ENCODE measurements at places on chromosomes 6 and 20.

GRCh38 chr6:155110721-155111120 is 115.6 kb downstream of the TIAM2 start:
- DNase-seq = no peak

DNA sequence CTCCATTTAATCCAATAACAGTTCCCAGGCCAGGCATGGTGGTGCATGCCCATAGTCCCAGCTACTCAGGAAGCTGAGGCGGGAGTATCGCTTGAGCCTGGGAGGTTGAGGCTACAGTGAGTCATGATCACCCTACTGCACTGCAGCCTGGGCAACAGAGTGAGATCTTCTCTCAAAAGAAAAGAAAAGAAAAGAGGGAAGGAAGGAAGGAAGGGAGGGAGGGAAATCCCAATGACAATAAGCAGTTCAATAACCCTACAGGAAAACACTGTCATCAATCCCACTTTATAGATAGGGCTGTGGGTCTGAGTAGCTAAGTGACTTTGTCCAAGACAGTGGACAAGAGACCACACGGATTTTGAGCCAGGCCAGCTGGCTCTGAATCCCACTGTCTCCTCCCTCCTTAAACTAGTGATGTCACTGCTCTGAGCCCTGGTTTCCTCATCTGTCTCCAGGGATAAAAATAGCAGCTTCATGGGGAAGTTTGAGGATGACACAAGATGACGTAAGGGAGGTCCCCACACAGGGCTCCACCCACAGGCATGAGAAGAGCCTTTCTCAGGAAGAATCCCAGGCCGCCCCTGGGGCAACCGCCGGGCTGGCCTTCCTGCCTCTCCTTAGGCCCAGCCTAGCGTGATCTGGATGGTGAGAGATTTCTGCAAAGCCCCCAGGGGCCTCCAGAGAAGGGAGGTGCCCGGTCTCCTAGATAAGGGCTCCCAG is 7.2 kb upstream of the TRIB3 start:
- no peak for DNase-seq

GRCh38 chr20:44405257-44405656 is 49.8 kb downstream of the HNF4A start:
- DNase-seq = no peak

- no peak for DNase-seq
These were observed 38.3 kb downstream of the RANBP9 start for GRCh38 chr6:13673368-13673767.

DNA sequence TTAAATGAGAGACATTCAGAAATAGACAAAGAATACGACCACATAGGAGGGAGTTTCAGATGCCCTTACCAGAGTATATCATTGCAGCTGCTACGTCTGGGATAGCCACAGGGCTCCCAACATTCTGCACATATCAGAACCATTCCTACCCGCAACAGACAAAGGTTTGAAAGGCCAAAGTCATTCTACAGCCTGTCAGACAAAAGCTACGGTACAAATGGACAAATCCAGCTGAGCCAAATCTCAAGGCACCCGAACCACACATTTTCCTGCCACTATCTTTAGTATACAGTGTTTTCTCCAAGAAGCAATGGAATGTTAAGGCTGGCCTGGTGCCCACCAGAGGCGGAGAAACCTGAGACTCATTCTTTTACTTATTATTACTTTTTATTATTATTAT is 30.5 kb upstream of the LYRM2 start:
- DNase-seq = no peak

GRCh38 chr6:123962508-123962907 is 158.8 kb downstream of the NKAIN2 start:
- no peak for DNase-seq

DNA sequence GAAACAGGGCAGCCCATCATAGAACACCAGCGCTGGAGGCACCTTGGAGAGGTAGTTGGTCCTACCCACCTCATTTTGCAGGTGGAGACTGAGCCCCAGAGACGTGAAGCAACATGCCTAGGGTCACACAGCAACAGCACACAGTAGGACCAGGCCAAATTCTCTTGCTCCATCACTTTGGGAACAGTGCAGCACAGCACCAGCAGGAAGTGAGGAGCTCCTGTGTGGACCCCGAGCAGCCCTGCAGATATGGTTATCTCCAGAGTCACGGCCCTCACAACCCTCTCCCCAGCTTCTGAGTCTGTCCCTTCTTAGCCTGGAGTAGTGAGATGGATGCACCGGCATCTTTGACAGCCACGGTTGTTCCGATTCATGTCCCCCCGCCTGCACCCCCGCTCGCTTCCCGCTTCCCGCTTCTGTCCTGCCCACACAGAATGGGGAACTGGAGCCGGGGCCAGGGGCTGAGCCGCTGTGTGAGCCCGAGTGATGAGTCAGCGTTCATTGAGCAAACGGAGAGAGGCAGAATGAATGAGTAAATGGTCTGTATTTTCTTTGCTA is 72.6 kb upstream of the DUSP22 start:
- DNase-seq = no peak

DNA sequence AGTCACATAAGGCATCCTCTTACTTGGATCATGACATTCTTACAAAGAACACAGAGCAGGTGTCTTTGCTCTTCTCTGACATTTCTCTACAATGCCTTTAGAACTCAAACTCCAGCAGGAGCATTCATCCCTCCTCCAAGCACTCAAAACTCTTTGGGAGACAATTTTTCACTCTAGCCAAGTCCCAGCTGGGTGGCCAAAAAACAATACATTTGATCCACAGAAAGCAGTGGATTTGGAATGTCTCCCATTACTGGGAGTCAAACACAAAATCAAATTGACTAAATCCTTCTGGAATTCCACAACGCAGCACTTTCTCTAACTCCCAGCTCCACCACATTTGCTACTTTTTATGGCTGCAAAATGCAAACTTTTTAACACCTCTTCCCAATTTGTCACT is 108.6 kb upstream of the VGLL2 start:
- DNase-seq = no peak

DNA sequence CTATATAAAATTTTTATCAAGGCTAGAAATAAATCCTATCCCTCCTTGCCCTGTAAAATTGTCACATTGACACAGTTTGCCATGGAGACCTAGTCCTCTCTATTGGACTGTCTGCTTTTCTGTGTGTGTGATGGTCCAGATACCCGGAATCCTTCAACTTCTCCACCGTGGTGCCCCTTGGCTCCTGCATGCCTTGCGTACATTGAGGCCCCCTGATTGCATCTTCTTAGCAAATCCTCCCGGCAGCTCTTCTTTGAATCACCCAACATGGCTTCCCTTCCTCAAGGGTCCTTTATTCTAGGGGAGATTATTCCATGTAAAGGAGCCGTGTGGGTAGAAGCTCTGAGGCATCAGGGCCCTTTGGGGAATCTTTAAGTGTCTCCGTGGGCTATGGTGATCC is 219.5 kb downstream of the CDC5L start:
- no peak for DNase-seq

- DNase-seq = no peak
These were observed 151.7 kb upstream of the RPS6KA2 start for GRCh38 chr6:166778776-166779175.

DNA sequence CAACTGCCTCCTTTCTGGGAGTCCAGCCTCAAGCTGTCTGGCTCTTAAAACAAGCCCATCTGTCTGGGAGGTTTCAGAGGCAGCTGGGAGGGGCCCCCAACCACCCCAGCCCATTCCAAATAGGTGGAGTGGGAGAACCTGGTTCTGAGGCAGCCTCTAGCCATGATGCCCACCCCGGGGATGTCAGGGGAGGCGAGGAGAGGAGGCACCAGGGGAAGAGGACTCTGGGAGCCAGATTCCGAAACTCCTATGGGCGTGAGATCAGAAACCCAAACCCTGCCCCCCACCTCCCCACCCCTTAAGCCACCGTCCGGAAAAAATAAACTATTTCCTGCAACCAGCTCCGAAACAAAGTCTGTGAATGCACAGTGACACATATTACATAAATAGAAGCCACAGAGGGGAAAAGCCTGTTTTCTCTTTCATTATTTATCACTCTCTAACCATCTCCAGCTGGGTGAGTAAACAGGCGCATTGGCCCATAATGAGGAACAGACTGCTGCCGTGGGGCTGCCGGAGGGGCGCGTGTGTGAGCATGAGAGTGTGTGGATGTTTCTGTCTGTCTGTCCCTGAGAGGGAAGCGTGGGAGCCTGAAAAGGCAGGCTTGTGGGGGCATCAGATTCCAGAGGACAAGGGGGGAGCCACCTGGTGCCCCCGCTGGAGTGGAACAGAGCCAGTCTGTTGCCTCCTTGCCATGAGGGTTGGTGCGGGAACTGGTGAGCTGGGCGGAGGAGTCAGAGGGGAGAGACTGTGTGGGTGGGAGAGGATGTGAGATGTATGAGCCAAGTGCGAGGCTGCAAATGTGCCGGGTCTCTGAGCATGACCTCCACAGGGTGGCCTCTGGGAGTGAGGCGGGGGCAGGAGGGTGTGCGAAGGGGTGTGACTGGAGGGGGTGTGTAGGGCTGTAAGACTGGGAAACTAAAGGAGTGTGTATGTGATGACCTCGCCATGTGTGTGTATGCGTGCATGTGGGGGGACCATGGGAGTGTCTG is 14.3 kb upstream of the FOXP4 start:
- peak; percentile 88 for DNase-seq

DNA sequence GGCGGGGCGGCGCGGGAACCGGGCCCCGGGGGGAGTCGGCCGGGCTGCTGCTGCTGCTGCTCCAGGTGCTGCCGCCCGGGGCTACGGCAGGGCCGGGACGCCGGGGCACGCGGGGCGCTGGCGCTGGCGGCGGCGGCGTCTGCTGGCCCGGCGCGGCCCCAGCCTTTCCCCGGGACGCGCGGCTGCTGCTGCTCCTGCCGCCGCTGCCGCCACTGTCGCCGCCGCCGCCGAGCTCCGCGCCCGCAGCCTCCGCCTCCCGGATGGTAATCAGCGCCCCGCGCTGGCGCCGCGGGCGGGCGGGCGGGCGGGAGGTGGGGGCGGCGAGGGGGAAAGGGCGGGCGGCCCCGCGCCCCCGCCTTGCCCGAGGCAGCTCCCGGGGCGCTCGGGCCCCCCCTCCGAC is 306 bp downstream of the EBF4 start:
- DNase-seq = peak; percentile 77

DNA sequence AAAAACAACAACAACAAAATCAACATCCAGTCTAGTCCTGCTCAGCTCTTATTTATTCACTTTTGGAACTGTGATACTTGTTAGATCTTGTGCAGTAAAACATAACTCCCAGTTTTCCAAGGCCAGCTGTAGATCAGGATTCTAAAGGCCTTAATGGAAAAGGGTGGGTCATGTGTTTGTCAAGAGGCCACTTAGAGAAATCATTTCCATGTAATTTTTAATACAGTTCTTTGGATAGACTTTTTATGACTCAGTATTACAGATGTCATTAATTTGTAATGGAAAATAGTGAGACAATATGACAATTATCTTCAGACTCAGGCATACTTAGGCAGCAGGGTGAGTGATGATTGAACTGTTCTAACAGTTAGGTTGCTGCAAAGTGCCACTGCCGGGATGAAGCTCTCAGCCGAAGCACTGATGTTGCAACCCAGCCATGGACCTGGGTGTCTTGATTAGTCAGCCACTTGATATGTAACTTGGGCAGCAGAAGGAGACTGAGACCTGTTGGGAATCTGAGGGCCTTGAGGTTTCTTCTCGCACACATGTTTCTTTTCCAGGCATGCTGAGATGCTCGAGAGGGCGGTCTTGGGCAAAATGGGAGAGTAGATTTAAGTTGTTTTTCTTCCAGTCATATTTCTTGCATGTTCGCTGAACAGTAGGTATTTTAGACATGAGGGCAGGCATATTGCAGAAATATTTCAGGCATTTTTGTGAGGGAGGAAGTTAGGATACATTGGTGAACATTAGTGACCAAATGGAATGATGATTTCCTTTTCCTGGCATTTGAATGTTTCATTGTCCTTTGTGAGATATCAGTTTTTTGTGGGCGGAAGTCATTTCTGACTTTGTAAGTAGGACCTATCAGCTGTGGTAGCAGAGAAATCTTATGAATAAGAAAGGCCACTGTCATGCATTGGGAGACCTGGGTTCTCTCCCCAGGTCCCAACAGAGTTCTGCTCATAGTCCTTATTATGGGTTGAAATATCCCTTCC is 52.3 kb downstream of the SLX4IP start:
- no peak for DNase-seq

- DNase-seq = no peak
These were observed 39.8 kb upstream of the CST7 start for GRCh38 chr20:24909086-24909780.

GRCh38 chr6:146990821-146991798 is 213.1 kb upstream of the STXBP5 start:
- DNase-seq = no peak

- no peak for DNase-seq
These were observed 635.2 kb upstream of the IMPG1 start for GRCh38 chr6:76707630-76708029.

- DNase-seq = peak; percentile 57
These were observed 1.5 kb upstream of the TUBB2B start for GRCh38 chr6:3228771-3229565.

GRCh38 chr6:20312606-20313005 is 89.1 kb upstream of the E2F3 start:
- DNase-seq = no peak

- no peak for DNase-seq
These were observed 252.9 kb upstream of the ZFP64 start for GRCh38 chr20:52444455-52444854.

- no peak for DNase-seq
These were observed 64.7 kb downstream of the SASH1 start for GRCh38 chr6:148407372-148407771.

DNA sequence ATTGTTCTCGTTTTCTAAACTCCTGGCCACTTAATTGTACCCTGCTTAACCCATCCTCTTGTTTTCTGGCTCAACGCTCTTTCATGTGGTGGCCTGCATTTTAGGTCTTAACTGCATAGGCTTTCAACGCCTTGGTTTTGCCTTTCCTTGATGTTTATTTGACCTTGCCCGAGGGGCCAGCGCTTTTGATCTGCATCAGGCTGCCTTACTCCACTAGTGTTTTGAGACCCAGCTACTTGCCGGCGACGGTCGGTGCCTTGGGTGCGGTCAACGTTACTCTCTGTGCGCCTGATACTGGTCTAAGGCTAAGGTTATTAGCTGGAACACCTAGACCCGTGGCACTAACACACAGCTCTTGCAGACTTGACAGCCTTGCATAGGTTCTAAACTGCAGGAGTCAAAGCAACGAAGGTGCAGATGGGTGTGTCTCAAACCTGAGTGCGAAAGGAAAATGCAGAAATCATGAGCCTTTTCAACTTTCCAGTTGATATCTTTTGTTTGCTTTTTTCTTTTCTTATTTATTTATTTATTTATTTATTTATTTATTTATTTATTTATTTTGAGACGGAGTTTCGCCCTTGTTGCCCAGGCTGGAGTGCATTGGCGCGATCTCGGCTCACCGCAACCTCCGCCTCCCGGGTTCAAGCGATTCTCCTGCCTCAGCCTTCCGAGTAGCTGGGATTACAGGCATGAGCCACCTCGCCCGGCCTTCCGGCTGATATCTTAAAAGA is 138.8 kb downstream of the HFE start:
- no peak for DNase-seq

- DNase-seq = no peak
These were observed 26.6 kb downstream of the CPXM1 start for GRCh38 chr20:2773812-2774211.

GRCh38 chr20:33506576-33506975 is 16.7 kb downstream of the CBFA2T2 start:
- DNase-seq = no peak

- no peak for DNase-seq
These were observed 189.6 kb downstream of the JARID2 start for GRCh38 chr6:15435468-15435867.
